ENCODE measurements at places on chromosomes 3 and 15. TPM values are rescaled to one million over a fixed set of nuclear protein-coding genes. Genes with fewer than 3 reads are reported as not detected.

Gene CEP70
- 9.6 TPM for total RNA-seq

Gene A4GNT
- total RNA-seq, result not detected

Gene PRRT3
- 3.9 TPM for total RNA-seq

Gene VPS33B
- total RNA-seq, result 27.7 TPM

Gene SLC12A8
- total RNA-seq, result 0.95 TPM

Gene DBR1
- total RNA-seq, result 27.6 TPM

Gene OR5H15
- not detected for total RNA-seq

Gene SCG5
- total RNA-seq, result not detected

Gene CIB2
- total RNA-seq, result 3.8 TPM

Gene TP63
- total RNA-seq, result 1.2 TPM

Gene GABRB3
- not detected for total RNA-seq

Gene C3orf70
- total RNA-seq, result not detected

Gene CFAP44
- total RNA-seq, result 33.8 TPM

Gene GOLGA8R
- 4.8 TPM for total RNA-seq

Gene CP
- total RNA-seq, result not detected

Gene DGKG
- total RNA-seq, result 10.9 TPM

Gene APOD
- 0.41 TPM for total RNA-seq

Gene ATP13A5
- total RNA-seq, result 0.12 TPM

Gene CPN2
- not detected for total RNA-seq

Gene PSTPIP1
- 69.0 TPM for total RNA-seq

Gene CORO2B
- total RNA-seq, result 11.3 TPM

Gene WHAMM
- total RNA-seq, result 31.3 TPM

Gene CLPX
- 54.5 TPM for total RNA-seq

Gene VIPR1
- total RNA-seq, result 8.3 TPM

Gene GOLGA8T
- total RNA-seq, result not detected

Gene PIGZ
- 3.9 TPM for total RNA-seq

Gene GABRR3
- total RNA-seq, result not detected

Gene MAP6D1
- 1.8 TPM for total RNA-seq

Gene CHRNA3
- total RNA-seq, result not detected

Gene KIF7
- not detected for total RNA-seq

Gene ATG3
- total RNA-seq, result 54.9 TPM

Gene SLC24A5
- not detected for total RNA-seq
